ENCODE measurements at places on chromosomes 3 and 15.

GRCh38 chr3:60365360-60365759, 885.9 kb downstream of the FHIT start:
- DNase-seq: peak; percentile 5

DNA sequence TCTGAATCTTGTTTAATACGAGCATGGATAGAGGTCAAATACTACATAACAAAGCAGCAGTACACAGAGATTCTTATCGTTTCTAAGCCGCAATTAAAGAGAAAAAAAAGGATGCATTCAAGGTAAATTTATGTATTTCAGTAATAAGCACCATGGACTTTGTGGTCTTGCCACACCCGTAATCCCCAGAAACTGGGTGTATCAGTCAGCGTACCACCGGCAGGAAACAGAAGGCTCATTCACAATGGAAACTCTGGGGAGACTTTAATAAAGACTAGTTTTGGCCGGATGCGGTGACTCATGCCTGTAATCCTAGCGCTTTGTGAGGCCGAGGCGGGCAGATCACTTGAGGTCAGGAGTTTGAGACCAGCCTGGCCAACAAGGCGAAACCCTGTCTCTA, 81.9 kb upstream of the ZNF280D start:
- DNase-seq: no peak

DNA sequence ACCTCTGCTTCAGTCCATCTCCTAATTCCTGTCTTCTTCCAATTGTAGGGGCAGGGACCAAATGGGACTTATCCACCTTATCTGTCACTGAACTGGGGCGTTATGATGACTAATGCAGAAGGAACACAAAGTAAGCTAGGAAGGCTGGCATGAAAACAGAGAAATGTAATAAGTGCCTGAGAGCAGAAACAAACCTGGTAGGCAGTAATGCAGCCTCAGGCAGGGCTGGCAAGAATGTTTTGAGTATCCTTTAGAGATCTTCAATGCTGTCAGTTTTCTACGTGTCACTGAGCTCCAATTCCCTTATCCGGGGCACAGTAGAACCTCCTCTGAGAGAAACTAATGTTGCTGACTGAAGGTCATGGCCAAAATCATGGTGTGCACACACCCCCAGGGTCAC, 246.2 kb upstream of the TBL1XR1 start:
- DNase-seq: no peak

- DNase-seq: no peak
Measured at GRCh38 chr15:26298010-26298658, 435.0 kb upstream of the ATP10A start.

- no peak for DNase-seq
Measured at GRCh38 chr15:80480909-80481308, 76.7 kb downstream of the ARNT2 start.

DNA sequence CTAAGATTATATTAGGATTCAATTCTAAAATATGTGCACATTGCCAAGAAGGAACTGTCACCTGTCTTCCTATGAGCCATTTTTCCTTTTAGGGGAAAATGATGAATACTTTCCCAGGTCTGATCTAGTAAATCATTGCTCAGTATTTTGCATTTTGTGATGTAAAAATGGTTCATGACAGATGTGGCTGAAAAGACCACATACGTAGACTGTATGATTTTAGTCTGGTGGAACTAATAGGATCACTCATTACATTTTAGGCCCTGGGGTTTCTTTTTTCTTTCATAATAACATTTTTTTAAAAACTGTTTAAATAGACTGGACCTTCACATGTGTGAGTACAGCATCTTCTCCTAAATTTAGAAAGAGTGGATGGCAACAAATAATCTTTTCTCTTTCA, 201.7 kb upstream of the MLF1 start:
- DNase-seq: no peak

DNA sequence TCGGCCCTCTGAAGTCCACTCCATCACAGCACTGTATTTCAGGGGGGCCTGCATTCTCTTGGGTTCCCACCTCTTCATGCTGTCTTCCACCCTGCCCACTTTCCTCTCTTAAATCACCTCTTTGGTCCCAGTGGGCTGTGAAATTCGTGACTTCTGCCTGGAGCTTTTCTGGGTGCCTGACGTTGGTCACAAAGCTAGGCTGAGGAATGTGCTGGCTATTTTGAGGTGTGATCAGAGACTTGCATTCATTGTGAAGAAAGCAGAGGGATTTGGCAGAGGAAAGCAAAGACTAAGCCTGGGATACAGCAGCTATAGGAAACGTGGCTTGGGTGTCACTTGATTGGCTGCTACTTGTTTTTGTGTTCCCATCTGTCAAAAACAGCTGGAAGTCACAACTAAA, 202.5 kb downstream of the SATB1 start:
- no peak for DNase-seq

DNA sequence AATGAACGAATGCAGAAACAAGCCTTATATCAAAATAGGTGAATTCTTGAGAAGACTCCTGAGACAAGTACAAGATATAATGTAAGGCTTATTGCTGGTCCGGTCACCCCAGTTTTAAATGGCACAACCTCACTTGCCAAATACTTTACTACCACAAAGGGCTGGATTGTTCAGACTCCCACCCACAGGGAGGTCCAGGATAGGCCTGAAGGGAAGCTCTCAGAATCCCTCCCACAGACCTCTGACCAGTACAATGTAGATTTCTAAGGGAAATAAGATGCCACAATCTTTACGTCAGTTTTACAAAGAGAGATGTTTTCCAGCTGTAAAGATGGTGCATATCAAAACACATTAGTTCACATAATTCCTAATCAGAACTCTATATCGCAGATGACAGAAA, 577.7 kb upstream of the ADAMTS9 start:
- DNase-seq: no peak

- DNase-seq: no peak
Measured at GRCh38 chr3:61081554-61081953, 169.7 kb downstream of the FHIT start.

DNA sequence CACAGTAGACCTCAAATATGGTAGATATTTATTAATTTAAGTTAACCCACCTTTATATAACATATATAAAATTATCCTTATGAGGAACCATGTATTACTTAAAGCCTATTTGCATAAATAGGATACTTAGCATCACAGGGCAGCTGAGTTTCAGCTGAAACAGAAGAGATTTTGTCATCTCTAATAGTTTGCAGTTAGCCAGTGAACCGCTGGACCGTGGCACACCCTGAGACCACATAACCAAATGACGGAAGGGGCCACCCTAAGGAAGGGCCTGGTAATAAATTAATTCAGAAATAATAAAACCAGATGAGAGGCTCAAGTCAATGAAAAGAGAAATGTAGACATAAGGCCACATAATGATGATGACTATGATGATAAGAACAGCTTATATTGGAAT, 107.7 kb downstream of the MYO5A start:
- DNase-seq: no peak

- no peak for DNase-seq
Measured at GRCh38 chr15:39878406-39878785, 41.7 kb downstream of the GPR176 start.

DNA sequence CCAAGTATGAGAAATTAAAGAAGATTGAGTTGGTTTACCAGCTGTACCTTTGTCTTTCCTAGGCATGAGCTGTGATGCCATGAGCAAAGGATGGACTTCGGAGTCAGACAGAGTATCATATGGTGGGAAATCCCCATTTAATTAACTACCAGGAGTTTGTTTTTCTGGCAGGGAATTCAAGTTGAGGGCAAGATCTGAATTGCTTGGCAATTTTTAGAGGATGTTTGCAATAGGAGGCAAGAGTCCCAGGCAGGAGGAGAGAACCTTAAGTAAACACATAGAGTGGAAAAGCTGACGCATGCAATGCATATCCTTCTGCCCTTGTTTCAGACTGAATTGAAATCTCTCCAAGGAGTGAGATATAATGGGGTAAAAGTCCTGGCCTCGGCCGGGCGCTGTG, 569.7 kb upstream of the MDFIC2 start:
- no peak for DNase-seq

- no peak for DNase-seq
Measured at GRCh38 chr15:70710714-70711113, 52.6 kb downstream of the UACA start.

- DNase-seq: no peak
Measured at GRCh38 chr3:134796281-134797056, 1.4 kb downstream of the EPHB1 start.

Data from GM10248 (cell line).